ENCODE measurements at places on chromosomes 11 and 22. TPM values are rescaled to one million over a fixed set of nuclear protein-coding genes. Genes with fewer than 3 reads are reported as not detected.

DNA sequence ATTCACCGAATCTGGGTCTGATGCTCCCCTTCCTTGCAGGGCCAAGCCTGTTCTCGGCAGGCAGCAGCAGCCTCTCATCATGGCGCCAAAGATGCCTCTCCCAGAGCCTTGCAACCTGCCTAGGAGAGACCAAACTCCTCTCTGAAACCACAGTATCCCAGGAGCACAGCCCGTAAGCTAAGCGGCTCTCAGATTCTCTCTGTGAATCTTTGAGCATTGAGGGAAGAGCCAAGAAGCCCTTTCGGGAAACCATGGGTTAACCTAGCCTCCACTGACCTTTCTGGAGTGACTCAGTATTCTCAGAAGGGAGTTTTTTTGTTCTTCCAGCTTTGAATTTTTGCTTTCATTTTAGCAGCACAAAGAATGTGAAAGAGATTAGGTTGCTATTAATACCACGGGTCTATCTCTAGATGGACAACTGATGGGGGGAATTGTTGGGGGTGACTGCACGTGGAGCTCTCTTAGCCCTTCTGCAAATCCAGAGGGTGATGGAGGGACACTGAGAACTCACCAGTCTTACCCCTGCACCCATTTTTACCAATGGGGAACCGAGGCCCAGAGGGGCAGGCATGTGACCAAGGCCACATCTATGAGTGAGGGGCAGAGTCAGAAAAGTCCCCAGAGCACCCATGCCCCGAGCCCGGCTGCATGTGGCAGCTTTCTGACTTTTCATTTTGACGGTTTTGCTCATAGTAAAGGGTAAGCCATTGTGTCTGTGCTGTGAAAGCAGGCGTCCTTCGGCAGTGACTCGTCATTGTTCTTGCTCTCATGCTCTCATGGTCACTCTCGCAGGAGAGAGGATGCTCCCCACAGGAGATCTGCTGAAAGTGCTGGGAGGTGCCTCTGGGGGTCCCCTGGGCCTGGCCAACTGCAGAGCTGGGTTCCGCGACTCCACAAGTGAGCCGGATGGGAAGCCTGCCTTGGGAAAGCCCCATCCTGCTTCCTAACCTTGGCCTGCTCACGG, 36.0 kb downstream of the IRAG1 start:
- H3K27me3 ChIP-seq = no peaks in the 10 kb centered on the region
- no peak for DNase-seq
- H3K27ac ChIP-seq = peak overlapping the region; percentile 27
- H3K4me3 ChIP-seq = no peak overlapping the region
- peaks cover 39% of the 10 kb centered on the region for H3K4me1 ChIP-seq

GRCh38 chr11:112637876-112638275, 323.3 kb upstream of the NCAM1 start:
- H3K36me3 ChIP-seq = no peaks in the 10 kb centered on the region
- no peaks in the 10 kb centered on the region for H3K27me3 ChIP-seq
- no peaks in the 10 kb centered on the region for H3K4me1 ChIP-seq
- H3K4me3 ChIP-seq = no peak overlapping the region

The ARHGEF17 gene
- total RNA-seq = 49.6 TPM

The SFI1 gene
- total RNA-seq = 32.9 TPM

DNA sequence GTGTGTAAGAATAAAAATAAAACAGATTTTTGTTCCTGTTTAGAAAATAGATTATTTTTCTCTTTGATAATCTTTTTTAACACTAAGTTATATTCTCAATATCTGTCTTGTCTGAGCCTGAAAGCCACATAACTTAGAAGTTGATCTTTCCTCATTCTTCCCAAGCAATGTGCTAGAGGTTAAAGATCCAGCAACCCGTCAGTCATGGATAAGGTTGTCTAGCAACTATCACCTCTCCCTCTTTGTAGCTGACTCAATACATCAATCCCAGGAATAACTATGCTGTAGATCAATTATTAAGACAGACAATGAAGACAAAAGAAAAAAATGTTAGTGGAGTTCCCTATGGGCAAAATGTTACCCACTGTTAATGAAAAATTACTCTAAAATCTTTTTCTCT, 813.1 kb upstream of the CCDC179 start:
- H3K4me1 ChIP-seq = no peaks in the 10 kb centered on the region
- no peak overlapping the region for H3K4me3 ChIP-seq
- no peaks in the 10 kb centered on the region for H3K36me3 ChIP-seq
- H3K27ac ChIP-seq = no peak overlapping the region
- no peaks in the 10 kb centered on the region for H3K27me3 ChIP-seq

The LIPT2 gene
- total RNA-seq = 9.2 TPM

The PTPRCAP gene
- total RNA-seq = 2.4 TPM

The YAP1 gene
- 126 TPM for total RNA-seq

- H3K4me1 ChIP-seq = peaks cover 1% of the 10 kb centered on the region
- no peak overlapping the region for H3K4me3 ChIP-seq
- no peaks in the 10 kb centered on the region for H3K27me3 ChIP-seq
- H3K27ac ChIP-seq = no peak overlapping the region
These were observed 23.5 kb downstream of the RDX start for GRCh38 chr11:110272919-110273318.

GRCh38 chr11:12526789-12527188, 147.4 kb upstream of the TEAD1 start:
- H3K27ac ChIP-seq = no peak overlapping the region
- H3K4me3 ChIP-seq = no peak overlapping the region
- no peak for DNase-seq
- H3K36me3 ChIP-seq = no peaks in the 10 kb centered on the region
- no peaks in the 10 kb centered on the region for H3K27me3 ChIP-seq
- H3K4me1 ChIP-seq = no peaks in the 10 kb centered on the region

The PDGFD gene
- 55.5 TPM for total RNA-seq

The HEPACAM gene
- total RNA-seq = not detected

The CARD18 gene
- total RNA-seq = not detected

DNA sequence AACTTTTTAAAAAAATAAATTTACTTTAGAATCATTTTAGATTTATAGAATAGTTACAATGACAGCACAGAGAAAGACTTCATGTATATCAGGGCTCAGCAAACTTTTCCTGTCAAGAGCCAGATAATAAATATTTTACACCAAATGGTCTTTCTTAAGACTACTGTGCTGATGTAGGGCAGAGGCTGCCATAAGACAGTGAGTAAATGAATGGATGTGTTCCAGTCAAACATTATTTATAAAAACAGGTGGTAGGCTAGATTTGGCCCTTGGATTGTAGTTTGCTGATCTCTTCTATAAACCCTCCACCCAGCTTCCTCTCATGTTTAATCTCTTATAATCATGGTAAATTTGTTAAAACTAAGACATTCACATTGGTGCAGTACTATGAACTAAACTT, 33.0 kb downstream of the CECR2 start:
- no peaks in the 10 kb centered on the region for H3K27me3 ChIP-seq
- H3K27ac ChIP-seq = no peak overlapping the region
- no peak overlapping the region for H3K4me3 ChIP-seq
- no peak for DNase-seq
- H3K4me1 ChIP-seq = no peaks in the 10 kb centered on the region

The BTG4 gene
- 0.34 TPM for total RNA-seq

DNA sequence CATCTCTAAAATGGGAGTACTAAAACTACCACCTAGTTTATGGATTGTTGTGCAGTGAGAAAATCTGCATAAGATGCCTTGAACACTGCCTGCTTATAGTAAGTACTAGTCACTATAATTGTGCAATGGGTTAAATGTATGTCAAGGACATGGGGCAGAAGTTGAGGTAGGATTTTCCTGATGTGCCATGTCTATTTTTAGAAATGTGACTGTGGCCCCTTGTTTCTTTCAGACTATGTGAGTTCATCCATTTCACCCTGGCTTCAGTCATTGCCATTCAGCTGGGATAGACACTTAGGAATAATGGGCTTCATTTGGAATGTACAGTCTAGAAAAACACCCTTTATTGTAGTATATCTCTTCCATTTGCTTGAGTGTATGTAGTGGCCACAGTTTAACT, 51.4 kb downstream of the BDNF start:
- no peaks in the 10 kb centered on the region for H3K4me1 ChIP-seq
- no peaks in the 10 kb centered on the region for H3K27me3 ChIP-seq
- no peak for DNase-seq
- no peak overlapping the region for H3K27ac ChIP-seq

- no peaks in the 10 kb centered on the region for H3K27me3 ChIP-seq
- H3K4me3 ChIP-seq = no peak overlapping the region
- H3K36me3 ChIP-seq = no peaks in the 10 kb centered on the region
- peaks cover 4% of the 10 kb centered on the region for H3K4me1 ChIP-seq
These were observed 24.5 kb upstream of the RAG2 start for GRCh38 chr11:36622431-36623136.

The GPHA2 gene
- total RNA-seq = 0.72 TPM

GRCh38 chr22:40819599-40820140, 524 bp upstream of the SLC25A17 start:
- peak overlapping the region; percentile 58 for H3K27ac ChIP-seq
- peak overlapping the region; percentile 81 for H3K4me3 ChIP-seq
- no peaks in the 10 kb centered on the region for H3K27me3 ChIP-seq
- DNase-seq = no peak

GRCh38 chr11:17208257-17208999, 642 bp upstream of the PIK3C2A start:
- no peaks in the 10 kb centered on the region for H3K36me3 ChIP-seq
- no peaks in the 10 kb centered on the region for H3K27me3 ChIP-seq
- DNase-seq = no peak
- peaks cover 2% of the 10 kb centered on the region for H3K4me1 ChIP-seq
- peak overlapping the region; percentile 97 for H3K27ac ChIP-seq

GRCh38 chr11:94793002-94793401, 24.8 kb downstream of the AMOTL1 start:
- H3K36me3 ChIP-seq = no peaks in the 10 kb centered on the region
- no peaks in the 10 kb centered on the region for H3K27me3 ChIP-seq
- no peak for DNase-seq
- H3K4me1 ChIP-seq = peaks cover 23% of the 10 kb centered on the region
- no peak overlapping the region for H3K4me3 ChIP-seq

DNA sequence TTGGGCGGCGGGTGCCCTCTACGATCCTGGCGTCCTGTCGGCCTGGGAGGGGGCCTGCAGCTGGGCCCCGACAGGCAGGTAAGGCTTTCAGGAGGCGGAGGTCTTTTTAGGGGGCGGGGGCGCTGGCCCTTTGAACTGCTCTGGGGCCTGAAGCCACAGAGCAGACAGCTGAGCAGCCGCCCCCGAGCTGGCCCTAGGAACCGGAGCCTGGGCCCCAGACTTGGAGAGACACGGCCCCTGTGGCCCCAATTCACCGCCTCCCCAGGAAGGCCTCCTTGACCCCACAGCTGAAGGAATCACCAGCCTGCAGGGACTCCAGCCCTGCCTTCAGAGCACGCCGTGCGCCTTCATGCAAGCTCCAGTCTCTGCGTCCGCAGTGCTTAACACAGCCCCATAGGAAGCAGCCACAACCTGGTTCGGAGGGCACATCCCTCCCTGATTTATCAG, 618 bp upstream of the CERK start:
- H3K4me3 ChIP-seq = peak overlapping the region; percentile 69
- H3K27me3 ChIP-seq = no peaks in the 10 kb centered on the region
- H3K27ac ChIP-seq = peak overlapping the region; percentile 86

GRCh38 chr11:115682888-115683287, 178.7 kb upstream of the CADM1 start:
- no peaks in the 10 kb centered on the region for H3K36me3 ChIP-seq
- H3K27me3 ChIP-seq = no peaks in the 10 kb centered on the region
- H3K27ac ChIP-seq = no peak overlapping the region
- no peaks in the 10 kb centered on the region for H3K4me1 ChIP-seq
- no peak overlapping the region for H3K4me3 ChIP-seq

- H3K4me3 ChIP-seq = no peak overlapping the region
- no peak overlapping the region for H3K27ac ChIP-seq
- H3K4me1 ChIP-seq = no peaks in the 10 kb centered on the region
- DNase-seq = no peak
- H3K27me3 ChIP-seq = no peaks in the 10 kb centered on the region
These were observed 177.6 kb upstream of the MTNR1B start for GRCh38 chr11:92791886-92792285.

The APOBEC3B gene
- total RNA-seq = 1.9 TPM

GRCh38 chr11:2696455-2696854, 3.3 kb downstream of the KCNQ1OT1 start:
- no peaks in the 10 kb centered on the region for H3K27me3 ChIP-seq
- no peaks in the 10 kb centered on the region for H3K36me3 ChIP-seq
- H3K27ac ChIP-seq = no peak overlapping the region
- no peak for DNase-seq

- no peak for DNase-seq
- no peak overlapping the region for H3K27ac ChIP-seq
- peaks cover 3% of the 10 kb centered on the region for H3K4me1 ChIP-seq
These were observed 8.0 kb downstream of the TUBGCP6 start for GRCh38 chr22:50236731-50237409.

The YPEL4 gene
- total RNA-seq = 4.4 TPM

GRCh38 chr11:86617502-86617901, 54.9 kb downstream of the ME3 start:
- no peak overlapping the region for H3K4me3 ChIP-seq
- no peaks in the 10 kb centered on the region for H3K27me3 ChIP-seq
- H3K4me1 ChIP-seq = peaks cover 8% of the 10 kb centered on the region
- no peak overlapping the region for H3K27ac ChIP-seq
- no peak for DNase-seq

The NPAS4 gene
- 3.3 TPM for total RNA-seq

DNA sequence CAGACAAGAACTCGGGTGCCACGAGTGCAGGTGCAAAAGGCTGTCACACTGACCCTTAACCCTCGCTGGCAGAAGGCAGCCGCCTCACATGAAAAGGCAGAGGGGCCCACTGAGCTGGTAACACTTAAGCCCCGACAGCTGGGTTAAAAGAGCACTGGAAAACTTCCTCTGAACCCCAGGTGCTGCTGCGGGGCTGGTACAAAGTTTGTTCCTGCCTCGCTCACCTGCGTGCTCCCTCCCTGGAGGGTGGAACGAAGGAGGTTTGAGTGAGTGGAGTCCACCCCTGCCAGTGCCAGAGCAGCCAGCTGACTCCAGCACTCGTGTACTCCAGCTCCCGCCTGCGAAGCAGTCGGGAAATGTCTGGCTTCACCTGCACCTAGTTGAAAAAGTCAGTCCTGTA, 12.6 kb downstream of the SULT4A1 start:
- no peaks in the 10 kb centered on the region for H3K4me1 ChIP-seq
- no peak overlapping the region for H3K4me3 ChIP-seq
- H3K27me3 ChIP-seq = no peaks in the 10 kb centered on the region
- no peaks in the 10 kb centered on the region for H3K36me3 ChIP-seq

DNA sequence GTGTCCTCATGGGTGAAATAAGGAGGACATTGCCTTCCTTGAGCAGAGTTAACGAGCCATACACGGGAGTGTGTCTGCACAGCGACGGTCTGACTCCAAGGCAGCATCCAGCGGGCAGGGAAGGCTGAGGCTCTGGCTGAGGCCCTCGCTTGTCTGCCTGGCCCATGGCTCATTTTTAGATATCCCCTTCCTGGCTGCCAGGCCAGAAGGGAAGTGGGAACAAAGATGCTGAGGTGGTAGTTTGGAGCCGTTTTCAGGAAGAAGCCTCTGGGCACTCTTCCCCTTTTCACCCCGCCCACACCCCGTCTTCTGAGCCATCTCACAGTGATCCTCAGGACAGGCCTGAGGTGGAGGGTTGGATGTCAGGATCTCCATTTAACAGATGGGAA, 3.0 kb upstream of the SLCO2B1 start:
- H3K4me1 ChIP-seq = no peaks in the 10 kb centered on the region
- H3K27me3 ChIP-seq = no peaks in the 10 kb centered on the region
- no peak overlapping the region for H3K4me3 ChIP-seq
- H3K27ac ChIP-seq = no peak overlapping the region
- no peak for DNase-seq

GRCh38 chr22:25350551-25350971, 131.1 kb downstream of the CRYBB2 start:
- no peaks in the 10 kb centered on the region for H3K27me3 ChIP-seq
- H3K4me3 ChIP-seq = no peak overlapping the region
- no peaks in the 10 kb centered on the region for H3K4me1 ChIP-seq
- H3K27ac ChIP-seq = no peak overlapping the region
- DNase-seq = no peak

All from ovary (tissue), 10 donors.